NCI-H2081 (cell line): ENCODE measurements at places on chromosomes 4 and X.

GRCh38 chr4:65580551-65580950, 89.7 kb downstream of the EPHA5 start:
- no peak for DNase-seq

DNA sequence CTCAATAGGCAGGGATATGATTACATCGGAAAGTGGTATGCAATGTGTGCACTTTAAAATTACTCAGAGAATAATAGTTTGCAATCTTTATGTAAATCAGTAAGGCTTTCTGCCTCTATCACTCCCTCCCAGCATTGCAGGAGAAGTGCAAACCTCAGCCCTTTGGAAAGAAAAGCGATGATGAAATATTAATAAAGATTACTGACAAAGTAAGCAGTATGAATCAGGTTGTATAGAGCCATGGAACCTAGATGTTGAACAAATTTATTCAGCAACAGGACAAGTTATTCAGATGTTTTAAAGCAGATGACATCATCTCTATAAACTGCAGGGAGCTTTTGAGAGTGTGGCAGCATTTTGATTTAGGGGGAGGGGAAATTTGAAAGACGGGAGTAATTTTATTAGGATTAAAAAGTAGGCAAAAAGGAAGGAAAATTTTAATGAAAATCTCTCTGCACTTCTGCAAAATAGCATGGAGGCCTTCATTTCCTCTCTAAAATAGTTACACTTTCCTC, 631.7 kb upstream of the GRIA3 start:
- DNase-seq, result no peak

GRCh38 chr4:106987311-106987710, 48.8 kb downstream of the DKK2 start:
- DNase-seq, result no peak

DNA sequence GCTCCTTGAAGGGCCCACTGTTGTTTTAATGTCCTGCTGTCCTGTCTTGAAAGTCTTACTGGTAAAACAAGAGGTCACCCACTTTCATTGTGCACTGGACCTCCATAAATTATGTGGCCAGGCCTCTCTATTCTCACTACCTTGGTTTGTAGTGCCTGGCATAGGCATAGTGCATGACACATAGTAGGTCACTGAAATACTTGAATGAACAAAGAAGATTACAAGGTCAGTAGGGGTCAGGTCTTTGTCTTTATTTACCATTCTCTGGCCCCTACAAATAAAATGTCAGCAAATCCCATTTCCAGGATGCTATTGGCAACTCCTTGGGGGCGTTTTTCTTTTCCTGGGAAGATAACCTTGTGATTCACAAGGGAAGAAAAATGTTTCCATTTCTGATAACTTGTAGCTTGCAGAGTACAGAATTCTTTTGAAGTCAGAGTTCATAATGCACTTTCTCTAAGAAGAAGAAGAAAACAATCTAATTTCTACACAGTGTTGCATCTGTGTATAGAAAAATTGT, 1.4 kb downstream of the PGM2 start:
- DNase-seq, result no peak

GRCh38 chr4:1043651-1044468, 32.4 kb downstream of the FGFRL1 start:
- DNase-seq, result no peak

DNA sequence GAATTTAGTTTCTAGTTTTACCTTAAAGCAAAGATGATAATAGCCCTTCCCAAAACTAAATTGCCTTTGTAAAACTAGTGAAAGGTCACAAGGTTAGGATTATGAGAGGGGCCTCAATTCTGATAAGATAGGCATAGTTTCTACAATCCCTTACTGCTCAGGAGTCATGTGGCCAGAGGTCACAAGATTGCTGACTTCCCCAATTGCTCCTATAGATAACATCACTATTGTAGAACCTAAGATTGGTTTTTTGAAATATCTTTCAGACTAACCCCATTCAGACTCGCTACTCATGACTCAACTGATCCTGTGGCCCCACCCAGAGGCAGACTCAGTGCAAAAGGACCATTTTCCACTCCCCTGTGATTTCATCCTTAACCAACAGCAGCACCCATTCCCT, 70.3 kb downstream of the SCD5 start:
- DNase-seq, result no peak

DNA sequence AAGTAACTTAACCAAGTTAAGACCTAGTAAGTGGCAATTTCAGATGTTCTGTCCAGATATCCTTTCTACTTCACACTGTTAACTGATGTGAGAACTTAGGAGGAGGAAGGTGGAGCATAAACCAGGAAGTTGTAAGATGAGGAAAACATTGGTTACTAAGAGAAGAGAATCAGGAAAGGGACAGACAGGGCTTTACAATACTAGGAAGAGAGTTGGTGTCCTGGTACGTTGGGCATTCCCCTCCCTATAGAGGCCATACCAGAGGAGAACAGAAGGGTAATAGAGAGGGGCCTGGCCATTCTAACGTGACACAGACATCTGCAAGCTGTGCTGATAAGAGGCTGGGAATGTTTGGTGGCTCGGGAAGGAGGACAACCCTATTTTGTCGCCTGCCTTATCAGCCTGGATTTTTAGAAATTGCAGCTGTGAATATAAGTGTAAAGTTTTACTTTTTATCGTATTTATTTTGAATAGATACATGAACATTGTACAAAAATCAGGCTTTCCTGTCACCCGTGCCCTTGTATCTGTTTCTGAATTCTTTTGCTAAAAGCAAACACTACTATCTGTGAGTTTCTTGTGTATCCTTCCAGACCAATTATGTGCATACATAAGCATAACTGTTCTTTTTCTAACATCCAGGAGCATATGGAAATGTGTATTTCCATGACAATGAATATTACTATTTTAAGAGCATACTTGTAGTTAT, 53.5 kb upstream of the HPRT1 start:
- DNase-seq, result no peak

DNA sequence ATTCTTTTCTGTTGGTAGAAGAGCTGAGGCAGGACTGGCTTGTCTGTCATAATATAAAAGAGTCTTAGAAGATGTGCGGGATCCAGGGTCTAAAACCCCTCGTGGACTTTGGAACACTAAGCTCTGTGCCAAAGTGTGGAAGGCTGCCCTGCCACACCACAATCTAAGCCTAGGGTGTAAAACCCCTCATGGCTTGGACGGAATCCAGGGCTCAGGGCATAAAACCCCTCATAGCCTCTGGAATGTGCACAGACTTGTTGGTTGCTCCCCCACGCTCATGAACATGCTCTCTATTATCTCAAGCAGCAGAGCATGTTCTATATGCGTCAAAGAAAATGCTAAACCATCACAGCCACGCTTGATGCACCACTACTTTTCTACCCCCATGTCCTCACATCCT, 483.6 kb downstream of the GABRG1 start:
- no peak for DNase-seq

- no peak for DNase-seq
These were observed 537.0 kb upstream of the DIAPH2 start for GRCh38 chrX:96147681-96148080.

- DNase-seq, result no peak
These were observed 18.2 kb upstream of the PLAC1 start for GRCh38 chrX:134676436-134676835.

DNA sequence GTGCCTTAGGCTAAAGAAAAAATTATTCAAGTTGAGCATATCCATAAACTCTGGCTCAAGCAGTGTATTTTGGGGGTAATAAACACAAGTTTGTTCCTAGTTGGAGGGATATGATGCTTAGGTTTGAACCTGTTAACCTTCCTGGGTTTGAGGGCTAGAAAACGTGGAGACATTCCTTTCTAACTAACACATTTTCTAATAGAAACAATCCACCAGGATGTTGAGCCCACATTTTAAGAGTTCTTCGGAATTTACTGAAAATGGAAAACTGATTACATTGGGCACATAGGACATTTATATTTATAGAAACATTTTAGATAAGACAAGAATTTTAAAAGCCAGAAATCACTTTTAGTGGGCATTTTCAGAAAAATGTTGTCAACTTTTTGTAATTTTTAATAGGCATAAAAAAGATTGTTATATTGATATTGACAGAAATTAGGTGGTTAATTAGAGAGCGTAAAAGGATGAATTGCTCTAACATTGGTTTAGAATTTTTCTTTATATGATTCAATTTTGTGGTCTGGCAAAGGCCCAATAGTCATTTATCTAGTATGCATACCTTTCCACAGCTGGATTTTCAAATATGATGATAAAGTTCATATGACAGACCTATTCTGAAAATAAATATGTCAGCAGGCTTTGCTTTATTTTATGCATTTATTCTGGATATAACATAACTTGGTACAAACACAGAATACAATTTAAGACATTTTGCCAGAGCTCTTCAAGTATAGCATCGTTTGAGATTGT, 49.2 kb downstream of the CEP44 start:
- DNase-seq, result no peak

DNA sequence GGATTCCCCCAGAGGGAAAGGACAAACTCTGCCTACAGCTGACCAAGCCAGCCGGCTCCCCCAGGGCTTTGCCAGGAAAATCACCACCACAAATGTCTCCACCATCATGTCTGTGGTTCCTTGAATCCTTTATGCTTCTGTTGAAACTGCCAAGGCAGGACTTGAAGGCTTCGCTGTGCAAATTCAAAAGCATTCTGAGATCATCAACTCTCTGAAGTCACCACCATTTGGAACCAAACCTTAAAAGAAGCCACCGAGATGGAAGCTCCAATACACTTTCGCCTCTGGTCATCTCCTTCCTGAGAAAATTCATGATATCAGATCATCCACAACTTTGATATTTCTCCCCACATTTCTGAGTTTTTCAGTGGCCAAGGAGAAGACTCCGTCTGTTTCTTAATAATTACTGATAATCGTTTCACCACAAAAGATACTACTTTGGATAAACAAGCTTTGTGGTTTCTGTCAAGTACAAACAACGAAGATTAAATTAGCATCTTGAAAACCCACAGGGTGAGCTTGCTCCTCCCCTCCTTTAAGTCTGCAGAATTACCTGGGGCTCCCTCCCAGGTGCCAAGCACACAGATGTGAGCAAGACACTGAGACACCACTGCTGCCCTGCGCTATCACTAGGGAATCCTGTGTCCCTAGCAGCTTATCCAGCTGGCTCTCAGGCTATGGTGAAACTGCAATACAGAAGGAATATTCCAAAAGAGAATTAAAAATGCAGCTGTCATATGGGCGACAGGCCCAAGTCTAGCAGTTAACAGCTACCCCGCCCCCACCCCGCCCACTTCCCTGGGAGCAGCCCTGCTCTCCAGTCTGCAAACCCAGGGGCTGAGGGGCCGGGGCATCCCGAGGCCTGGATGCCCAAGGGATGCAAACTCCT, 125.0 kb upstream of the TBL1X start:
- no peak for DNase-seq

GRCh38 chr4:114642173-114642780, 43.7 kb downstream of the UGT8 start:
- no peak for DNase-seq

DNA sequence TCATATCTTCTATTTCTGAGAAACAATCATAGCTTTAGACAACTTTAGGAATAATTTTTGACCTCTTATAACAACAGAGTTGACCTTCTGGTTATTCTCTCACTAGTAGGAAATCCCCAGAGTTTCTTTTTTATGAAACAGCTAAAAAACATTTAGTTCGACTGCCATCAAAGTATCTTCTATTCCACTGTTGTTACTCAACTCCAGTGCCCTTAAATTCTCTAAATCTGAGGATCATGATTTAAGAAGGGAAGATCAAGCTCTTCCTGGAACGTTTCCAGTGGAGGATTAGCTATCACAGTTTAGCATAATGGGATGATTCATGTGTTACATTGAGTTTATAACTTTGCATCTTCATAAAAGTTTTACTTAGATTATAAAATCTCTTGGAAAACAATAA, 134.9 kb upstream of the VEGFC start:
- no peak for DNase-seq

DNA sequence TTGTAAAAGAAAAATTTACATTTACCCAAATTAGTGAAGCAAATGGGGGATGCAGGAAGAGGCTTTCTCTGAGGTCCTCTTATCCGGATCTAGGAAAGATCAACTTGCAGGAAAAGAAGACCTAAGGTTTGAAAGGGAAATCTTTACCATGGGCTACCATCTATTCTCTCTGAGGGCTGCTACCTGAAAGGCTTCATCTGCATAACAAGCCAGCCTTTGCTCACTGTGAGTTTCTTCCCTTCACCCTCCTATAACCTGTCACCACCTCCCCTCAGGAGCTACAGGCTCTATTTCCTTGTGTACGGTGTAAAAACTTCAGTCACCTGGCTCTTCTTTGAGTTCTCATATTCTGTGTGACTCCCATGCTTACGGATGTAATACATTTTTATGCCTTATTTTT, 118.6 kb upstream of the BEND4 start:
- no peak for DNase-seq

- DNase-seq, result no peak
These were observed 16.1 kb downstream of the NIPAL1 start for GRCh38 chr4:48032721-48033120.

DNA sequence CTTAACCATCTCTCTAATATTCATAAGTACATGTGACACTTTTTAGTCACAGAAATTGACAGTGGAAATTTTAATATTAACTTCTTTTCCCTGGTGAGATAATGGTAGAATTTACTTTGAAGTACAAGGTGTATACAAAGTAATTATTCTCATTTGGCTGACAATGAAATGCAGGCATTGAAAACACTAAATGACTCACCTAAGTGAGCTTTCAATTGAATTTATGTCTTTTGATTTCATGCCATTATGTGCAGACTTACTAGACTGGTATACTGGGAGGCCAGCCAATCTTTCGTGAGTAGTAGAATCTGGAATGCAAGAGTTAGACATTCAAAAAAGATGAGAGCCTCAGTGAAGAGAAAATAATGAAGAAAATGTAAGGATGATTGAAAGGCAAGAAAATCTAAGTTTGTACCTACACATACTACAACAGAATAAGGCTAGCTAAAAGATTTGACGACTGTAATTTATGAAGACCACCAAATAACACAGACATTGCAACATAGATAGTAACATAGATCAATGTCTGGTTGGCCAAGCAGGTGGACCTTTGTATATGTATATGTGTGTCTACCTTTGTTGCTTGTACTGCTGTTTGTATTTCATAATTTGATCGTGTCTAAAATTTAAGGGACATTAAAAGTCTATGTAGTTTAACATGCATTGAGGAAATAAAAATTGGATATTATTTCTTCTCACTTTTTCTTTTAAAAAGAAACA, 459.7 kb downstream of the IL15 start:
- DNase-seq, result peak; percentile 21

GRCh38 chr4:79211490-79211889, 114.4 kb downstream of the NAA11 start:
- DNase-seq, result peak; percentile 1

DNA sequence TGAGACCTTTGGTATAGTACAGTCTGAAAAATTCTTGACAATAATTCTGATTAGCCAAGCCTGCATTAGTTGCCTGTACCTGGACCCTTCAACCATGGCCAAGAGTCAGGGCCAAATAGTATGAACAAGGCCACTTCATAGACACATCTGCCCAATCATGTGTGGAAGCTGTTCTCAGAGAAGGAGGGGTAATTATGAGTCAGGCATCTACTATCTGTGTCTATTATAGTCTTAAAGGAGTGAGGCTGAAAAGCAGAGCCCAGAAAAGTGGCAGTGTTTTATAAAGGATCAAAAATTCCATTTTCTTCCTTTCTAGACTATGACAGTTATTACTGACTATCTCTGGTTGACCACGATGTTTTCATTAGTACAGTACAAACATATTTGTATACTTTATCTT, 5.0 kb upstream of the ADGRL3 start:
- DNase-seq, result no peak
